Peyer's patch (tissue), 4 donors: ENCODE measurements at places on chromosomes 7 and 10. TPM values are rescaled to one million over a fixed set of nuclear protein-coding genes. Genes with fewer than 3 reads are reported as not detected.

ZNF503 gene
- 5.2 TPM for total RNA-seq

DNA sequence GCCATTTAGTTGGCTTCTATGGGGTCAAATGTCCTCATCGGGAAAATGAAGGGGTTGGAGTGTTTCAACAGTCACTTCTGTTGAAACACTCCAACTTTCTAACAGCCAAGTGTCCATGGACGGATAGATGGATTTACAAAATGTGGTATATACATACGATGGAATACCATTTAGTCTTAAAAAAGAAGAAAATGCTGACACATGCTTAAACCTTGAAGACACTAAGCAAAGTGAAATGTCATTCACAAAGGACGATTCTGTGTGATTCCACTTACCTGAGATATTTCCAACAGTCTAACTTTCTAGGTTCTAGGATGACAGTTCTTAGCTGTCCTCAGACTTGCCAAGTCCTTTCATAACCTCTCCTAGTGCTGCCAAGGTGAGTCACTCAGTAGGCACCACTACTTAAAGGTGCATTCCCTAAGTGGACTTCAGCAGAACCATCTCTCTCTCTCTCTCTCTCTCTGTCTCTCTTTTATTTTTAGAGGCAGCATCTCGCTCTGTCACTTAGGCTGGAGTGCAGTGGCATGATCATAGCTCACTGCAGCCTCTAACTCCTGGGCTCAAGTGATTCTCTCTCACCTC, 69.0 kb downstream of the DENND2A start:
- no peak for DNase-seq

- DNase-seq: no peak
These were observed 63.2 kb downstream of the SMURF1 start for GRCh38 chr7:99080679-99081078.

DNA sequence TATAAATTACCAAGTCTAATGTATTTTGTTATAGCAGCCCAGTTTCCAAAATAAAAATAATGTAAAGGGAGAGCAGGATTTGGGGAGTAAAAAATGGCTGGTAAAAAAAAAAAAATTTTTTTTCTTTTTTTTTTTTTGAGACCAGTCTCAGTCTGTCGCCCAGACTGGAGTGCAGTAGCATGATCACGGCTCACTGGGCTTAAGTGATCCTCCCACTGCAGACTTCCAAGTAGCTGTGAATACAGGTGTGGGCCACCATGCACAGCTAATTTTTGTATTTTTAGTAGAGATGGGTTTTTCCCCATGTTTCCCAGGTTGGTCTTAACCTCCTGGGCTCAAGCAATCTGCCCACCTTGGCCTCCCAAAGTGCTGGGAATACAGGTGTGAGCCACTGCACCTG, 4.8 kb upstream of the LSM8 start:
- no peak for DNase-seq

GDF2 gene
- not detected for total RNA-seq

DNA sequence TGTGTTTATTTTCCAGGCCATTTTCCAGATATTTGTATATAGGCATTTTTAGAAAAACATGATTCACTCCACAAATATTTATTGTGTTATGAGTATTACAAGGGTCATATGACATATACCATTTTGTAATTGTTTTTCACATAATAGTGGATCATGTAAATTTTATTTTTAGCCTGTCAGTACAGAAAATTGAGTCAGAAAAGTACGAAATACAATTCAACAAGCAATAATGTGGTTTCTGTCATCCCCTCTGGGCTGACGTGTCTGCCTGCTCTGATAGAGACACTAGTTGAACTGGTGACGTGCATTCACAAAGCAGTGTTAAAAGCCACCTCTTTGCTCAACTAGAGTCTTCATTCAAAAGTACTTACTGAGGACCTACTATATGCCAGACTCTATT, 97.9 kb upstream of the STEAP1B start:
- no peak for DNase-seq

TNPO3 gene
- 55.3 TPM for total RNA-seq

DNA sequence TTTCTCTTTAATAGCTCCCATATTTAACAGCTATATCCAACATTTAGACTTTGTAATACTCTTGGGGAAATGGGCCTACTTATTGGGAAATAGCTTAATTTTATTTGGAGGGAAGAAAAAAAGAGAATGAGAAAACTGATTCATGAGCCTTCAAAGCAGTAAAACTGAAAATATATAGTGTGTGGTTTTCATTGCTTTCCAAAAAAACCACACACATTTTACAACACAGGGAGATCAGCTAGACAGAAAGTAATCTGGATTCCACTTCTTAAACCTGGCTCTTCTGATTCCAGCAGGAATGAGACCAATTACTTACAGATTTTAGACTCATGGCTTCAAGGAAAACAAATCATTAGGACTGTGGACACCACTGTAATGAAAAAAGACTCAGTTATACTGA, 48.7 kb downstream of the CH25H start:
- no peak for DNase-seq

DNA sequence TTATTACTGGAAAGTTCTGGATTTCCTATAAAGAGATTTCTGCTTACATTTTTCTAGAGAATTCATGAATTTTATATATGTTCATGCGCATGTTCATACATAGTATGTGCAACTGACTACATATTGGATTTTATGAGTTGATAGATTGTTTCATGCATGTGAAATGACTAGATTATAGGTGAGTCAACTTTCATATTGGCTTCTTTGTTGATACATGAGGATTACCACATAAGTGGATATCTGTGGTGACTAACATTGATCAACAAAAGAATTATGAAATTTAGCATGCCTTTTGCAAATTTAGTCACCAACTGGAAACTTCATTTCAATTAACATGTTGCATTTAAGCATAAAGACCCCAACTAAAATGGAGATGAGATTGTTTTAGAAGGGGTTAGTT, 99.0 kb downstream of the GNAT3 start:
- DNase-seq: no peak

DNA sequence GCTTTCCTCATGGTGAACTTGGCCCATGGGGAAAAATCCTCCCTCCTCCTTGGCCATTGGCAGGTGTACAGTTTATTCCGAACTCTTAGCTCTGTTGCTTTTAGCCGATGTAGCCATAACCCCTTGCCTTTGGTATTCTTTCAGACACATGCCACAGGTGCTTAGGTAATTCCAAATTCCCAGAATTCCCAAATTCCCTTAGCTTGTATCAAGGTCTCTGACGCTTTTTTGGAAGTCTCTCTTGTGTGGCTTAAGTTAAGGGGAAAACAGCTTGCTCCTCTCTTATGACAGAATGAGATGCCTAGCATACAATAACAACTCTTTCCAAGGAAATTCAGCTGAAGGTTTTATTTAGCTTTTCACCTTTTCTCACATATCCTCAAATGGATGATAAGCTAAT, 68.0 kb downstream of the SUGCT start:
- DNase-seq: no peak
